ENCODE measurements at places on chromosomes 5 and 9.

DNA sequence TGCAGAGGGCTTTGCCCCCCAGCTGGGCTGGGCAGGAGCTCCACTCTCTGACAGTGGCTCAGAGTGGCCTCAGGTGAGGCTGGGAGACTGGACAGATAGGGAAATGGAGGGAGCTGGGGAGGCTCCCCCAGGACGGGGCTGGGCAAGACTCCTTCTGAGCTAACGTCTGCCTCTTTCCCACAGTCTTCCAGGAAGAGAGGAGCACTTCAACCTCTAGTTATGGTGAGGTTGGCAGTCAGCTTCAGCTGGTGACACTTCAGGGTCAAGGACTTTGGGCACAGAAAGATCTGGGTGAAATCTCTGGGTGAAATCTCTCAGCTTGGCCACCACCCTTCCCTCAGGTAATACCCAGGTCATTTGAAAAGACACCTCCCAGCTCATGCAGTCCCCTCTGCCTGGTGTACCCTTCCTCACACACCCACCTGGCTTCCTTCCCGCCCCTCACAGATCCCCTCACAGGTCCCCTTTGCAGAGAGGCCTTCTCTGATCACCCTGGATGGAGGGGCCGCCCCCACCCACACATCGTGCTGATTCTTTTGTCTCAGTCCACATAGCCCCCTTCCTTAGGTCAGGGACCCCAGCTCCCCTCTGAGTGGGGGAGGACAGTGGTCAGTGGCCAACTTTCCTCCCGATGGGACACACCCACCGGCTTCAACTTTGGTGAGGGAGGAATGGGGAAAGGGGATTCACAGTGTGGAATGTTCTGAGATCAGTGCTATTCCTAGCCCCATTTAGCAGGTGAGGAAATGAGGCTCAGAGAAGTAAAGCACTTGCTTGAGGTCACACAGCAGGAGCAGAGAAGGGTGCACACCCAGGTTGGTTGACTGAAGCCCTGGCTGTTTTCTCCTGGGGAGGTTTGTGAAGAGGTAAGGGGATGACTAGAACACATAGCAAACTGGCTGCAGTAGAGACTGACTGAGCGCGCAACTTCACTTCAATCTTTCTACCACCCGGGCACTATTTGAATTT, 15.8 kb upstream of the NEURL1B start:
- DNase-seq, result no peak

- DNase-seq, result no peak
These were observed 101.9 kb downstream of the LNPEP start for GRCh38 chr5:97037819-97038218.

- peak; percentile 2 for DNase-seq
These were observed 152.6 kb downstream of the MED27 start for GRCh38 chr9:131927091-131927490.

- no peak for DNase-seq
These were observed 527.0 kb upstream of the CLINT1 start for GRCh38 chr5:158385982-158386381.

- peak; percentile 85 for DNase-seq
These were observed 21.0 kb upstream of the CDKN2B start for GRCh38 chr9:22030101-22030598.

DNA sequence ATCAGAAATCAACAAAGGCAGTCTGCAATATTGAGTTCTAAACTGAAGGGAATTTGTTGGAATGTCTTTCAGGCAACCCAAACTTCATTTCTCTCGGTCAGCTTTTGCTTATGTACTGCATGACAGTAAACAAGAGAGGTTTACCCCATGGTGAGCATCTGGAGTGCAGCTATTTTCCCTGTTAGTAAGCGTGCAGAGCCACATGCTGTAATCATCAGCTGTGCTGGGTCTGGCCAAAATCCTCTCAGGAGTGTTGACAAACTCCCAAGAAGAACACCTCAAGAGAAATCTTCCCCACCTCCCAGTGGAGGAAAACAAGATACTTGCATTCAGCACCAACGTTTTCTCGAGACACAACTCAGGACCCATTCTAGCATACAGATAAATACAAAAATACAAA, 83.6 kb upstream of the ADAMTSL1 start:
- DNase-seq, result no peak

DNA sequence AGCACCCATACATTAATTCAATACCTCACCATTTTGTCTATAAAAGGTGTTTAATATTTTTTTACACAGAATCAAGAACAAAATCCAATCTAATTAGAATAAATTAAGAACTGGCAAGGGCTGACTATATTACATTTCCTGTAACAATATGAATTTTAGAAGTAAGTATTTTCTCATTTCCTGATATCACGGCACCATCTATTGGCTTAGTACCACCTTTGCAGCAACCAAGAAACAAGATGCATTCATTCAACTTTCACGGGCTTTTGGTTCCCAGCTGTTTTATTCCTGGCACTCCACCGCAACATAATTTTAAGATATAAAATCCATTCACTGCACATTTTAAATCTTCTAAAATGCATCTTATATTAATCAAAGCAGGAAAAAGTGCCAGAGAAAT, 20.6 kb downstream of the PSMB7 start:
- DNase-seq, result no peak

DNA sequence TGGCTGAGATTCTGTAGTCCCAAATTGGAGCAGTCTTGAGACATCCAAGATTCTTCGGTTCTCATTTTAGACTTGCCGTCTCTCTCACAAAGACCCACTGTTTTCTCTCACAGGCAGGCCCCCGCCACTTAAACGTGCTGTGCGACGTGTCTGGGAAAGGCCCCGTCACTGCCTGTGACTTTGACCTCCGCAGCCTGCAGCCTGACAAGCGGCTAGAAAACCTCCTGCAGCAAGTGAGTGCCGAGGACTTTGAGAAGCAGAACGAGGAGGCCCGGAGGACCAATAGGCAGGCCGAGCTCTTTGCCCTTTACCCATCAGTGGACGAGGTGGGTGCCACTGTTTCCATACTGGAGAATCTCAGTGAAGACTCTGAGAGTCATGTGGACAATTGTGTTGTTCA, 97.2 kb downstream of the DOCK8 start:
- no peak for DNase-seq

DNA sequence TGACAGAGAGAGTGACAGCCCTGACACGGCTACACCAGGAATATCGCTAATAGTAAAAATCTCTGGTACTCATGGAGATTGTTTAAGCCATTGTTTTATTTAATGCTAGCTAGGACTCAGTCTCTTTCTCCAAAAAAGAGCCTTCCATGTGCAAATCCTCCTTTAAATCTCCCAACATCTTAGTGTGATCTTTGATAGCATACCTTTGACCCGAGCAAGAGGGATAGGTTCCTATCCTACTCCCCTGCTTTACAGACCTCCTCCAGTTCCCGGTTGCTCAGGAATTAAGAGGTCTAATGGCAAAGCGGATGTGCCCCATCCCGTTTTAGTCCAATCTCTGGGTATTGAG, 663 bp upstream of the FRMD3 start:
- DNase-seq, result no peak

DNA sequence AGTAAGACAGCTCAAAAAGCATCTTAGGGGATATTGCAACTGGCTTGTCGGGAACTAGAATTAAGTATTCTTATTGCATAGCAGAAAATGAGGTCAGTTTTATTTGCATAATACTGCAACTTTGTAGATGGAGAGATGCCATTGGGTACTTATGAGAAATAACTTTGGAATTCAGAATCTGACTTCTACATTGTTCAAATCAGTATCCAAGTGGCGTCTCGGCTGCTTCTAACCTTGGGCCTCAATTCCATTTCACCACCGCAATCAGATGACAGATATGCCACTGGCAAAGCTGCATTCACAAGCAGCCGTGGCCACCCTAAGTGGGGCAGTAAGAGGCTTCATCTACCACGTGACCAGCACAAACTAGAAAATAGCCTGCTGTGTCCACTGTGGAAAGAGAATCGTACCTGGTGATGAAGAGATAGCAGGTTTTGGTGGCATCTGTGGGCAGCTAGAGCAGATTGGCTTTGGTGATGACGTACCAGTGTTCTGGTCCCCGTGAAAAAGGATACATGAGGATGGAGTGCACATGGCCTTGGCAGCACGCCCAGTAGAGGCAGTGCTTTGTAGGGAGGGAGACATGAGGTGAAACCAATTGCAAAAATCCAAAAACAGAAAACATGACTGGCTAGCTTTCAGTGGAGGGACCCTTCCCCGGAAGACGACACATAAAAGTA, 116.6 kb downstream of the KLHL3 start:
- DNase-seq, result no peak

GRCh38 chr9:30075022-30075421, 2309.4 kb upstream of the ACO1 start:
- no peak for DNase-seq

GRCh38 chr9:108396193-108396592, 459.6 kb downstream of the ACTL7B start:
- no peak for DNase-seq

DNA sequence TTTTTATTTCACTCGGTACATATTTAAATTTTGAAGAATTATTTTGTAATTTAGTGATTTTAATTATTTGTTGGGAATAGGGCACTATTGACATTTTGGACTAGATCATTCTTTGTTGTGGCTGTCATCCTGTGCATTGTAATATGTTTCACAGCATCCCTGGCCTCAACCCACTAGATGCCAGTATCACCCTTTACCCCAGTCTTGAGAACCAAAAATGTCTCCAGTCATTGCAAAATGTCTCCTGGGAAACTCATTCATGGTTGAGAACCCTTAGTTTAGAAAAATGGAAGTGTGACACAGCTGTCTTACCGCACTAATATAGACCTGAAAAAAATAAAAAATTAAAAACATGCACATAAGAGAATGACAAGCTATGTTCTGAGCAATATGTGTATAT, 88.4 kb upstream of the CCDC152 start:
- no peak for DNase-seq

DNA sequence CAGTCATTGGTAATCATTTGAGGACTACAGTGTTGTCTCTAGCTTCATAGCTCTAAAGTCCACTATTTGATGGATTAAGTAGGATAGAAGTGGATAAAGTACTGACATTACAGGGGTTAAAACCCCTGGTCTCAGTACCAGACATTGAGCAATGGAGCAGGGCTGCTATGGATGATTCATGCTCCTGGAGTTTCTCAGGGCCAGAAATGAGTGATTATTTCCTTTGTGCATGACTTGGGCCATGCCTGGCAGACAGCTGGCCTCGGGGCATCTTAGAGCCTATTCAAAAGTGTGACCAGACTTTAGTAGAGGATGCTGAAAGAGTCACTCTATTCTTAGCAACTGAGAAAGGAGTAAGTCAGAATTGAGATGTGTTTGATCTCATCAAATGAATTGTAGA, 350.7 kb upstream of the TLE4 start:
- no peak for DNase-seq
